ENCODE measurements at places on chromosomes 1 and 21.

- no peak for DNase-seq
Measured at GRCh38 chr1:171623651-171624331, 1.7 kb downstream of the MYOCOS start.

DNA sequence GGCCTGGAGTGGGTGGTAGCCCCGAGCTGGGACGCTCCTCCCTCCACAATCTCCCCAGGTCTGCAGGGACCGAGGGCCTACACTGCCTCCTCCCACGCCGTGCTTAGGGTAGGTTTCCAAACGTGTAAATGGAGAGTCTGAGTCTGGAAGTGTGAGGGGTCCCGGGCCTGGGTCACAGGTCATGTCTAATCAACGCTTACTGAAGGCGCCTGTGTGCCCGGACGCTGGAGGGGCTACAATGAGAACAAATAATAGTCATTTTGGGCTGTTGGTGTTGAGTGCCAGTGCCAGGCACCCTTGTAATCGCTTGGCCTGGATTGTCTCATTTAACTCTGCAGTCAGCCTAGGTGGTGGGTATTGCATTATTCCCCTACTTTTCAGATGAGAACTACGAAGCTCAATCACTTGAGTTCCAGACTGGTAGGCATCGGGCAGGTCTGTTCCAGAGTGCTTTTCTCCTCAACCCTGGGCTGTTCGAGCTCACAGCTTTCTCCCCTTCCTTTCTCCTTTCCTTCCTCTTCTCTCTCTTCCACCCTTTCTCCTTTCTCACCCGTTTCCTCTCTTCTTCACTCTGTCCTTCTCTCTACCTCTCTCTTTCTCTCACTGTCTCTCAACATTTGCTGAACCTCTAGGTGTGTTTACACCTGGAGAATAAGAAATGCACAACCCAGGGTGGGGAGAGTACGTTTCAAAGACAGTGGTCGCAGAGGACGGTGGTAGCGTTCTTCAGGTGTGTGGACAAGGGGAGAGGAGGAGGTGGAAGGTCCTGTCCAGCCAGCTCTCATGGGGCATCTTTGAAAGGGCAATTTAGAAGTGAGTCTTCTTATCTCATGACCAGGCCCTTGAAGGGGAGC, 883 bp downstream of the SLC66A1 start:
- DNase-seq, result no peak

DNA sequence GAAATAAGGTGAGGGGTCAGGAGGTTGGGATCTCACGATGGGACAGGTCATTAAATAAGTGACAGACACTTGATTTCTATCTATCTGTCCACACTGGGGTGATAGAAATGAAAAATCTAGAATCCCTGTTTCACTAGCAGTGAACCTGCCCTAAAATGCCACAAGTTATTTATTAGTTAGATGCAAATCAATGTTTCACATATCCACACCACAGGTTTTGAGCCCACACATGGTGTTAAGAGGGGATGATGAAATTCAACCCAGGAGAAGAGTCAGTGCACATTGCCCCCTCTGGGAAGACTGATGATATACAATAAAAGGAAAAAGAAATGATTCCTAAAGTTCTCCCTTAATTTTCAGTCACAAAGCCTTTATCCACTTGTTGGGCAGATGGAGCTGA, 10.1 kb upstream of the NTPCR start:
- DNase-seq, result no peak

GRCh38 chr1:30085811-30086770, 637.3 kb downstream of the MATN1 start:
- DNase-seq, result no peak

GRCh38 chr1:222331340-222331739, 216.6 kb downstream of the HHIPL2 start:
- DNase-seq, result no peak

DNA sequence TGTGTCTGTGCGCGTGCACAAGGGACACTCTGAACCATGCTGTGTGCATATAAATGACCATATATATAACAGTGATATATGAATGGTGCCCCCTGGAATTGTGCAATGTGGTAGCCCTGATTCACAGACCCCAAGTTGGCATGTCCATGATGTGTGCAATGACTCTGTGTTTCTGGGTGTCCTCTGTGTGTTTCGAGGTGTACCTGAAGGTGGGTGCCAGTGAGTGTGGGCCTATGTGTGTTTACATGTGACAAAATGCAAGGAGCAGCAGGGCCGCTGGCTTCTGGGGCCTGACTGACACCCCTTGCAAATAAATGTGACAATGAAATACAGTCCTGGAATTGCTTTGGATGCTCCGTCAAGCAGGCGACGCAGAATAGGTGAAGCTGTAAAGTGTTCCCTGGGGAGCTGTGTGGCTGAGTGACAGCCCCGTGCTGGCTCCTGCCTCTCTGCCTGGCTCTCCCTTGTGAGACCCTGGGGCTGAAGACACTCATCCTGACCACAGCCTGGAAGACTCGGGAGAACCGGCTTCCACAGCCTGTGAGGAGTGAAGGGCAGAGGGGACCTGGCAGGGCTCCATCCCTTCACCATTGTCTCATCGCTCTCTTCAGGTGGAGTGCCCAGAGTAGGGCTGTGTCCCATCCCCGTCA, 38.2 kb upstream of the CSF3R start:
- no peak for DNase-seq

GRCh38 chr1:160432371-160432786, 32.0 kb downstream of the VANGL2 start:
- DNase-seq, result no peak

DNA sequence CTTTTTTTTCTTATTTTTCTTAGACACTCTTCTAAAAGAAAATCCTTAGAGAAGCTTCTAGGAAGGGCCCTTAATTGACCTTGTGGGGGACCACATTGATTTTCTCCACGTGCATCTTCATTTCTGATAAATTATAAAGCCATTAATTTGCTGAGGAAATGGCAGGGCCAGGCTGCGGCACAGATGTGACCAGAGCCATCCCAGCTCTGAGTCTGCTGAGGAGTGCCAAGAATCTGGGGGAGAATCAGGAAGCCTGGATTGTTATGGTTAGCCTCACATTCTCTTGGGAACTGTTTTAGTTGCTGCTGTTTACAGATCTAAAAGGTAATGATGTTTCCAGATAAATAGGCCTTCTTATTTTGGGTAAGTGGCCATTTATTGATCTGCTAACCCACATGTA, 16.2 kb downstream of the PROX1 start:
- DNase-seq, result no peak

GRCh38 chr1:226126824-226127569, 59.5 kb downstream of the ACBD3 start:
- DNase-seq, result no peak

GRCh38 chr1:167342846-167343245, 122.2 kb downstream of the POU2F1 start:
- DNase-seq, result no peak

GRCh38 chr21:33313183-33313582, 11.6 kb upstream of the IFNAR1 start:
- DNase-seq, result no peak

GRCh38 chr1:171911506-171911905, 70.2 kb downstream of the DNM3 start:
- no peak for DNase-seq

DNA sequence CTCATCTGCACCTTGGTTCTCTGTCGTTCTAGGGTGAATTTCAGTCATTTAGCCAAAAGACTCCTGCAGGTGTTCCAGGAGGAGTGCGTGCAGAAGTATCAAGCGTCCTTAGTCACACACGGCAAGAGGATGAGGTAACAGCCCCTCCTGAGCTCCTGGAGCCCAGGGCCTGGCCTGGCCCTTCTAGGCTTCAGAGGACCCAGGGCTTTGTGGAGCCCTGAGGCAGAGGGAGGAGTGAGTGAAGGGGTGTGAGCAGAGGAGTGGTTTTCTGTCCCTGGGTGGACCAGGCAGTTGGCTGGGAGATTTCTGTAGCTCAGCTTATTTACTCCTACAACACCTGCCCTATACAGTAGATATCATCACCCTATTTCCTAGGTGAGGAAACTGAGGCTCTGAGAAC, 15.7 kb upstream of the RASSF5 start:
- no peak for DNase-seq

GRCh38 chr1:107535091-107535490, 394.3 kb downstream of the NTNG1 start:
- no peak for DNase-seq

DNA sequence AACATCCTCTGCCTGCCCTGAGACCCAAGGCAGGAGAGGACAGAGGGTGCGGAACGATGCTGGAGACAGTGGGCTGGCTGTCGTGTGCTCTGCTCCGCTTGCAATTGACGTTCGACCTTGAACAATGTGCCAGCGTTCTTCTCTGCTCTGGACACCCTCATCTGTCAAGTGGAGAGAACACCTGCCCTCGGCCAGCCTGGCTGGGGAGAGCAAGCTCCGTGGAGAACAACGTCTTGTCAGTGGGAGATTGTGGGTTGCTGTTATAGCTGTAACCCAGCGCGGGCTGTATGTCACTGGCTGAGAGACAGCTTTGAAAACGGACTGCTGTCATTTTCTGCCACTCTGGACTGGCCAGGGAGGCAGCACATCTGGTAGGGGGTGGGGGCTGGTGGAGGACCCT, 14.7 kb downstream of the KIAA1614 start:
- no peak for DNase-seq

- DNase-seq, result no peak
Measured at GRCh38 chr1:156268336-156268735, 14.3 kb downstream of the SMG5 start.

- DNase-seq, result no peak
Measured at GRCh38 chr1:39896909-39897685, 4.6 kb downstream of the MYCL start.

DNA sequence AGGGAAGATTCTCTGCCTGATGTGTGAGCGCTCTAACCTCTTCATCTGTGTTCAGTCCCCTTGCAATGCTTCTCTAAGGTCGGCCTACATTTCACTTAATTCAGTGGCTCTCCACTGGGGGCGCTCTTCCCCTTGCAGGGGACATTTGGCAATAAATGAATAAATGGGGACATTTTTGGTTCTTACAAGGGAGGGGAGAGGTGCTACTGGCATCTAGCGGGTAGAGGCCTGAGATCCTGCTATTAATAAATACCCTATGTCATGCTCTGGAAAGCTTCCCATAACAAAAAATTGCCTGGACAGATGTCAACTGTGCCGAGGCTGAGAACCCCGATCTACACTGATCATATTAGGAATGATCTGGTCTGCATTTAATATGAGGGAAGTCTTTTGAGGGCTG, 25.9 kb upstream of the DNAJC11 start:
- DNase-seq, result no peak

- DNase-seq, result no peak
Measured at GRCh38 chr1:29711582-29712283, 475.4 kb downstream of the PTPRU start.

- no peak for DNase-seq
Measured at GRCh38 chr1:22531251-22531650, 32.0 kb upstream of the EPHA8 start.

DNA sequence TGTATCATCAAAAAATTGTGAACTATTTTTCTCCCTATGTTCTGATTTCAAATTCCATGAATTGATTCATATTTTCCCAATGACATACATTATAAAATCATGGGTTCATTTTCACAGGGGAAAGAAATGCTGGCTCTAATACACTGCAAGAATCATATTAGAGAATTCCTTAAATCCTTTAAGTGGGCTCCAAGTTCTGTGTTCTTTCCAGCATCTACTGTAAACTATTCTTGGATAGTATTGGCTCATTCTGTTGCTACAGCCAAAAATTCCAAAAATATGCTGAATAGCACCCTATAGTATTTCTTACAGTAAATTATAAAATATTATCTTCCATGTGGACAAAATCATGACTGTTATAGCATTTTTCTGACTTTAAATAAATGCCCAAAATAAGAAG, 19.0 kb upstream of the C1orf105 start:
- no peak for DNase-seq

- DNase-seq, result no peak
Measured at GRCh38 chr1:48049823-48050535, 52.8 kb upstream of the TRABD2B start.

DNA sequence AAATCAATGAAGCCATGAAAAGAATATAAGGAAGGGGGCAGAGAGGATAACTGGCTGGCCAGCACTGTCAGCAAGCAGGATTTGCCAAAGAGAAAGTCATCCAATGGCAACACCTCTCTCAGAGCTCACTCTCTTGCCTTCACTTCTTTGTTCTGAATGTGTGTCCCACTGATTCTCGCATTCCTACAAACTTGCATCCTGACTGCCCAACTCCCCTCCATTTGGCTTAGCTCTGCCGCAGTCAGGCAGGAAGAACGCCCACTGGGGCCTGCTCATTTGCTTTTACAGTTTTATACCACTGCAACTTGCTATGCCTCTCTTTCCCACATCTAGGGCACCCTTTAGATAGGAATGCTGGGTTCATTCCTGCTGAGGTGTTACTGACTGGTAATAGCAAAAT, 364.2 kb upstream of the ST6GALNAC5 start:
- DNase-seq, result no peak

- no peak for DNase-seq
Measured at GRCh38 chr1:230153641-230154296, 86.7 kb downstream of the GALNT2 start.

DNA sequence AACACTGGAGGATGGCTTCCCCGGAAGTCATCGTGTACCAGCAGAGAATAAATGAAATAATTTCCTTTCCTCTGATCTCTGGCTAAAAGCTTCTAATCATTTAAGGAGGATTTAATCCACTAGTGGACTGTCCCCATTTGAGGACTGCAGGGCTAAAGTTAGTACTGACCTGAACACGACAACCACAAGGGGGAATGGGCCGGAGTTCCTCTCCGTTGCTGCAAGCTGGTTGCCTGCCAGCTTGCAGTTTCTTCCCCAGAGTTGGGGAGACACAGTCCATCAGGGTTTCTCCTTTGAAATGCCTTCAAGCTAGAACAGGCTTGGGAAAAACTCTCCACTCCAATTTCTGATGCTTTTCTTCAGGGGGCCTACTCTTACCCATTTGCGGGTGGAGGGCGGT, 35.5 kb upstream of the NPL start:
- DNase-seq, result no peak

- peak; percentile 18 for DNase-seq
Measured at GRCh38 chr1:113021430-113022085, 51.4 kb upstream of the LRIG2 start.

DNA sequence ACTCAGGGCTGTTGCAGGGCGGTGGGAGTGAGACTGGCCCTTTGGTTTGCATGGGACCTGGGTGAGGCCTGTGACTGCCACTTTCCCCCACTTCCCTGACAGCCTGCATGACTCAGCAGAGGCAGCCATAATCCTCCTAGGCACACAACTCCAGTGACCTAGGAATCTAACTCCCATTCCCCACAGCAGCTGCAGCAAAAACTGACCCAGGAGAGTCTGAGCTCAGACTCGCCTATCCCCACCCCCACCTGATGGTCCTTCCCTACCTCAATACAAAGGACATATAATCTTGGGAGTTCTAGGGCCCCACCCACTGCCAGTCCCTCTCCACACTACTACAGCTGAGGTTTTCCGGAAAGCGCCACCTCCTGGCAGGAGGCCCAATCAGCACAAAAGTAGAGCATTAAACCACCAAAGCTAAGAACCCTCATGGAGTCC, 26.7 kb downstream of the NDC1 start:
- no peak for DNase-seq

- no peak for DNase-seq
Measured at GRCh38 chr1:183048087-183049085, 25.2 kb downstream of the LAMC1 start.

- DNase-seq, result no peak
Measured at GRCh38 chr1:238223076-238223640, 332.4 kb upstream of the ZP4 start.

Data from NCI-H774 (cell line).